ENCODE measurements at places on chromosomes 1 and 21. TPM values are rescaled to one million over a fixed set of nuclear protein-coding genes. Genes with fewer than 3 reads are reported as not detected.

KRTAP10-5 gene
- total RNA-seq = not detected

NTNG1 gene
- 6.4 TPM for total RNA-seq

KRTAP10-7 gene
- total RNA-seq = not detected

OR2T11 gene
- total RNA-seq = not detected

AIRE gene
- total RNA-seq = 0.07 TPM

C1QTNF12 gene
- total RNA-seq = 2.2 TPM

MLLT11 gene
- 4.5 TPM for total RNA-seq

SLC9A1 gene
- total RNA-seq = 18.7 TPM

ILDR2 gene
- 0.13 TPM for total RNA-seq

PHF13 gene
- total RNA-seq = 19.7 TPM

SLAMF9 gene
- total RNA-seq = 0.59 TPM

BCL10 gene
- total RNA-seq = 17.3 TPM

ITLN2 gene
- 0.52 TPM for total RNA-seq

KCND3 gene
- 4.0 TPM for total RNA-seq

KRTAP21-2 gene
- not detected for total RNA-seq

GFI1 gene
- 0.07 TPM for total RNA-seq

CSF3R gene
- not detected for total RNA-seq

IQGAP3 gene
- 16.6 TPM for total RNA-seq

APOBEC4 gene
- total RNA-seq = not detected

CFHR2 gene
- total RNA-seq = not detected

AZIN2 gene
- total RNA-seq = 9.2 TPM

OSCP1 gene
- total RNA-seq = 8.6 TPM

GBP1 gene
- total RNA-seq = 12.4 TPM

ASCL5 gene
- total RNA-seq = not detected

KLHDC7A gene
- total RNA-seq = not detected

RBP7 gene
- not detected for total RNA-seq

SELP gene
- 0.13 TPM for total RNA-seq

UBL4B gene
- total RNA-seq = not detected

LRRC3 gene
- total RNA-seq = 0.26 TPM

CCDC190 gene
- total RNA-seq = 1.8 TPM

NR0B2 gene
- not detected for total RNA-seq

LCE1A gene
- total RNA-seq = not detected

PADI2 gene
- total RNA-seq = 0.53 TPM

TAL1 gene
- 0.91 TPM for total RNA-seq

NGF gene
- total RNA-seq = 8.8 TPM
